ENCODE measurements at places on chromosomes 5 and 9. TPM values are rescaled to one million over a fixed set of nuclear protein-coding genes. Genes with fewer than 3 reads are reported as not detected.
A peak's percentile ranks its signal among the peaks of the same experiment; 100 is the strongest.

- no peaks in the 10 kb centered on the region for H3K36me3 ChIP-seq
- DNase-seq, result no peak
- no peaks in the 10 kb centered on the region for H3K4me1 ChIP-seq
- no peak overlapping the region for H3K27ac ChIP-seq
- no peak overlapping the region for H3K4me3 ChIP-seq
Measured at GRCh38 chr9:3719286-3719685, 193.5 kb upstream of the RFX3 start.

- H3K27me3 ChIP-seq, result peaks cover 3% of the 10 kb centered on the region
- no peak overlapping the region for H3K27ac ChIP-seq
- H3K4me3 ChIP-seq, result no peak overlapping the region
- no peak for DNase-seq
- H3K4me1 ChIP-seq, result no peaks in the 10 kb centered on the region
Measured at GRCh38 chr5:146410272-146410671, 36.9 kb upstream of the TCERG1 start.

DNA sequence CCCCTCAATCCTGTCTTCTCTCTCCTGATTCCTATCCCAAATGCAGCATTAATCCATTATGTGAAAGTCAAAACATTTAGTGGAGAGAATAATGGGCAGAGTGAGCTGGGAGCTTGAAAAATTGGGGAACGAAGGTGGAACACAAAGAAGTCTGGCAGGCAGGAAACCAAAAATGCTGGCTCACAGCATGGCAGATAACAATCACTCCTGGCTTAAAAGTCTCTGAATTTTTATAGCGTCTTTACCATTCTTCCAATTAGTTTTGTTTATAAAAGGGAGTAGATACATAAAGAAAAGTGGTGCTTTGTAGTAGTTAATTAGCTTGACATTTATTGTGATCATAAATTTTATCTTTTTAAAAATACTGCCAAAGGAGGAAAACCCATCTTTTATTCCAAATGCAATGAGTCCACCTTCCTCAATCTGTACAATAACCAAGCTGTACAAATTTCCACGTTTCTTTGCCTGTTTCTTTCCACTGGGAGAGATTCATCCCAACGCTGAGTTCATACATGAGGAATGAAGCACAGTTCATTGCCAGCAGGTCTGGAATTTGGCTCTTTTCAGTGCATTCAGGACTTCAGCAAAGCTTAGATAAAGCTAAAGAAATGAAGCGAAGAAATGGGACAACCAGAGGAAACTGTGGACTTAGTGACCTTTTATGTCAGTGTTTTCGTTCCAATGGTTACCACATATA is 174.7 kb downstream of the HMHB1 start:
- no peaks in the 10 kb centered on the region for H3K36me3 ChIP-seq
- H3K27ac ChIP-seq, result peak overlapping the region; percentile 8
- no peak overlapping the region for H3K4me3 ChIP-seq
- H3K4me1 ChIP-seq, result peaks cover 11% of the 10 kb centered on the region
- DNase-seq, result no peak
- no peaks in the 10 kb centered on the region for H3K27me3 ChIP-seq

DNA sequence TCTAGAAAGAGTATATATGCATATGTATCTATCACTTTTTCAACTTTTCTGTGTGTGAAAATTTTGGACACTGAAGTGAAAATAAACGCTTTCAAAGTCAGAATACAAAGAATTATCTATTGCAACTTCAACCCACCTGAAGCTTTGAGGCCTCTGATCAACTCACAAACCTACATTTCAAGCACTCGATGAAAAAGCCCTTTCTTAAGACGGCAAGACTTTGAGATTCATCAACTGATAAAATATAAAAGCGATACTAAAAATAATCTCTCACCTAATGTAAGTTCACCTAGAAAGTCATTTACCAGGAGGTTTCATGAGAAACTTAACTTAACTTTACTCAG is 1.2 kb downstream of the GOLPH3 start:
- DNase-seq, result no peak
- H3K4me1 ChIP-seq, result peaks cover 6% of the 10 kb centered on the region
- H3K4me3 ChIP-seq, result peak overlapping the region; percentile 96
- H3K36me3 ChIP-seq, result no peaks in the 10 kb centered on the region
- peak overlapping the region; percentile 100 for H3K27ac ChIP-seq
- H3K27me3 ChIP-seq, result no peaks in the 10 kb centered on the region

DNA sequence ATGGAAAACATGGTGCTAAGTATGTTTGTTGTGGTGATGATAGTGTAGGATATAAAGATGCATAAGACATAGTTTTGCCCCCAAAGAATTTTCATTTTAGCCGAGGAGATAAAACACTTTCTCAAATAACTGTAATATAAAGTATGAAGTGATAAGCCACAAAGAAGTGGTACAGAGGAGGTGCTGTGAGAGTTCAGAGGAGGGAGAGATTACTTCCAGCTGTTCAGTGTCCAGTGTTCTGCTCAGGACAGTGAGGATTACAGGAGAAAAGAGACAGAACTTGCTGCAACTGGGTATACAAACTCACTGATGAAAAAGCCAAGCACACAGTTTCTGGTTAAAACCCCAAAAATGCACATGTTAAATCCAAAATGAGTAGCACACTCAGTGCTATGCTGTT is 309.3 kb downstream of the KIAA0825 start:
- no peaks in the 10 kb centered on the region for H3K36me3 ChIP-seq
- no peak overlapping the region for H3K4me3 ChIP-seq
- H3K27ac ChIP-seq, result no peak overlapping the region
- H3K27me3 ChIP-seq, result no peaks in the 10 kb centered on the region
- H3K4me1 ChIP-seq, result no peaks in the 10 kb centered on the region

Gene GZMA
- not detected for total RNA-seq

Gene FRRS1L
- total RNA-seq, result 0.40 TPM
